Gastroesophageal sphincter (tissue), 4 donors: ENCODE measurements at places on chromosomes 4 and X. TPM values are rescaled to one million over a fixed set of nuclear protein-coding genes. Genes with fewer than 3 reads are reported as not detected.

Gene SCML2
- 3.7 TPM for total RNA-seq

Gene TLR7
- 0.27 TPM for total RNA-seq

Gene GUCY1B1
- total RNA-seq = 98.7 TPM

Gene SPIN3
- 15.7 TPM for total RNA-seq

Gene GLRA2
- total RNA-seq = not detected

- no peak for ATAC-seq
These were observed 125.5 kb upstream of the STS start for GRCh38 chrX:7021991-7022390.

DNA sequence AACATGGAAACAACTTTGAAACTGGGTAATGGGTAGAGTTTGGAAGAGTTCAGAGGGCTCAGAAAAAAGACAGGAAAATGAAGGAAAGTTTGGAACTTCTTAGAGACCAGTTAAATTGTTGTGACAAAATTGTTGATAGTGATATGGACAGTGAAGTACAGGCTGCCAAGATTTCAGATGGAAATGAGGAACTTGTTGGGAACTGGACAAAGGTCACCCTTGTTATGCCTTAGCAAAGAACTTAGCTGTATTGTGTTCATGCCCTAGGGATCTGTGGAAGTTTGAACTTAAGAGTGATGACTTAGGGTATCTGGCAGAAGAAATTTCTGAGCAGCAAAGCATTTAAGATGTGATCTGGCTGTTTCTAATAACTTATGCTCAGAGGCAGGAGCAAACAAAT is 5.1 kb upstream of the ARL13A start:
- no peak for ATAC-seq

DNA sequence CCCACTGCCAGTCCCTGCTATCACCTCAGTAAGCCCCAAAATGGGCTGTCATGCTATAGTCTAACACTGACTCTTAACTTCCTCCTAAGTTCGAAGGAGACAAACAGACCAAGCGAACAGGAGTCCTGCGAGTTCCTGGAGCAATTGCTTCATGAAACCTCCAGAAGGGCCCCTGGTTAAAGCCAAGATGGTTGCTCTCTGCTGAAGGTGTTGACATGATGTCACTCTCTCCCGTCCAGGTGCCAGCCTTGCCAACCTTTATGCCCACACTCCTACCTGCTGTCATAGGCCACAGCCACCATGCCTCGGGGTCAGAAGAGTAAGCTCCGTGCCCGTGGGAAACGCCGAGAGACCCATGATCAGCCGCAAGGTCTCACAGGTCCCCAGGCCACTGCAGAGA is at the start of gene MAGEB6B:
TSS of gene MAGEB6B (plus strand) at position 301 of the 400 bp plus-strand sequence. CDS start at position 301, 0 bp downstream.
- no peak for ATAC-seq

- ATAC-seq = no peak
These were observed 23.7 kb upstream of the LRAT start for GRCh38 chr4:154720123-154720522.

DNA sequence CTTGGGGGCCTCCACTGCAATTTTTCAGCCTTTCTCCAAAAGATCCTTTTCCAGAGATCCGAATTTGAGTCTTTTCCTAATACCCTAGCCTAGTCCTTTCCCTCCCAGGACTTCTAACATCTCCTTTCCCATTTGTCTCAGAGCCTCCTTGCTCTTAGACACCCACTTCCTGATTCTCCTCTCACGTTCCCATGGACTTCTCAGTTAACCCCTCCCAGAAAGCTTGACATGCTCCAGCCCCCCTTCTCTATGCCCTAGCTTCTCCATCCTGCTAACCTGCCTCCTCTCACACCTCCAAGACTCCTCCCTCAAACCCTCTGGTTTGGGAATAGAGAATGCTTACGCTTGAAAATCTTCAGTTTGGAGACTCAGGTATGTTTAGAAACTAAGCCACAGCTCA is 2.5 kb downstream of the UBA1 start:
- ATAC-seq = no peak

DNA sequence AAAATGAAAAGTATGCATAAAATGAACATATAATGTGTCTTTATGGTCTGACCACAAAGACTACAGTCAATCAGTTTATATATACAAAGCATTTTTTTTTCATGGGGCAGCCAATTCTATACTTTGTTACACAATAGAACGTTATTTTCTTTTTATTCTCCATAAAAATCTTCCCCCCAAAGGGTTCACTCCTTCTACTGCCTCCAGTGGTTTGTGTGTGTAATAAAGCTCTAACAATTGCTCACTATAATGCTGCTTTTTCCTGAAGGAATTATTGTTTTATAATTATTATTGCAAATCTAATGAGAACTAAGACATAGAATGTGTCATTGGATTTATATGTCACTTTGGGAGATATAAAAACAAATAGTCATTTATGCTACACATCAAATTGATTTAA is 664.1 kb upstream of the PABPC4L start:
- no peak for ATAC-seq

- ATAC-seq = no peak
These were observed 625.6 kb downstream of the BCOR start for GRCh38 chrX:39472161-39472560.

DNA sequence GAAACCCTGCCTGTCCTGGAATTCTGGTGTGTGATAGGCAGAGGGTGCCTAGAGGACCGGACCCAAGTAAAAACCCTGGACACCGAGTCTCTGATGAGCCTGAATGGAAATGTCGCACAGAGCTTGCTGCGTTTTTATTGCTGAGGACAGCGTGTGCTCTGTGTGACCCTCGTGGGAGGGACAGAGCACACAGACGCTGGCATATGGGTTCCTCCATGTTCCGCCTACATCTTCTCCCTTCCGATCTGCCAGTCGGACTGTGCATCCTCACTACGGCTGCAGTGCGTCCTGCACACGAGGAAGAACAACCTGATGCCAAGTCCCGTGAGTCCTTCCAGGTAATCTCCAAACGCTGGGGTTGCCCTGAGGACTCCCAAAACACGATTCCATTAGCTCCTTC is 68.3 kb downstream of the AFAP1 start:
- ATAC-seq = no peak

- no peak for ATAC-seq
These were observed 19.1 kb downstream of the HPGD start for GRCh38 chr4:174503079-174503715.

DNA sequence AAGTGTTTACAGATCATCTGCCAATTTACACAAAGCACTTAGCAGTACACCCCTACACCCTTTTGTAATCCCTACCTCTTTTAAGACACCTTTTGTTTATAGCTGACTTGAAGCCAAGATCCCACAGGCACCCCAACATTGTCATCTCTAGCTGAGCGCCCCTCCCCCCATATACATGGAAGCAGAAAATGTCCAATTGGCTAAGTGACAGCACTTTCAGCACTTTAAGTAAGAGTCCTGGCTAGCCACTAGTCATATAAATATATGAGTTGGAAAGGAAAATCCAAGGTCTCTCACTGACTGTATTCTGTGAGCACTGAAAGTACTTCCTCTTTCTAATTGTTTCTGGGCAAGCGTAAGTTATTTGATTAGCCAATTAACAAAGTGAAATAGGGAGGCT is 108.2 kb downstream of the NSUN7 start:
- ATAC-seq = no peak
